NCI-H1436 treated with DMSO at 0.1 percent for 48 hours (cell line): ENCODE measurements at places on chromosomes 16 and 17.

DNA sequence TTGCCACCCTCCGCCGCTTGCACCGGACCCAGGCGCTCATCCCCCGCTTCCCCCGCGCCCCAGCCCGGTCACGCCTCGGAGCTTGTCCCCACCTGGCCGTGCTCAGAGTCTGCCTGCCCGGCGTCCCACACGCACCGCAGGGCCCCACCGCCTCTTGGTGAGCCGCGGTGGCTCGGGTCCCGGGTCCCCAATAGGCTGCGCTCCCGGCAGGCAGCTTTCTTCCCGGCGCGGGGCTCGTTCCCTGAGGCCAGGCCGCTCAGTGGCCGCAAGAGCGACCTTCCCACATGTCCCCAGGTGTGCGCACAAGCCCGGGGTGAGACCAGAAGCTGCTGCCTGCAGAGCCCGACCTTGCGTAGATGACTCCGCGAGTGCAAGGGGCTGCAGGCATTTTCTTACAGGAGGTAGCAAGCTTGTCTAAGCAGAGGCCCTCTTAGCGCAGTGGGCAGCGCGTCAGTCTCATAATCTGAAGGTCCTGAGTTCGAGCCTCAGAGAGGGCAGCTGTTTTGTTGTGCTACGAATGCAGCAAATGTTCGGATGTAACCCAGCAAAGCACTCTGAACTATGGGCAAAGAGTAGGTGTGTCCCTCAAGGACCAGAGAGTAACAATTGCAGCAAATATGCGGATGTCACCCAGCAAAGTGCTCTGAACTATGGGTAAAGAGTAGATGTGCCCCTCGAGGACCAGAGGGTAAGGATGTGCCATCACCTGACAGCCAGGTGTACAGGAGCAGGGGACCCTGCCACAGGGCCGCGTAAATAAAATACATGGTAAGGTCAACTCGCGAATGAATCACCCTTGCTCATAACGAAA is 15.6 kb downstream of the TLE7 start:
- DNase-seq: peak; percentile 63

- no peak for DNase-seq
These were observed 66.0 kb upstream of the HAS3 start for GRCh38 chr16:69039333-69039941.

- no peak for DNase-seq
These were observed 831 bp downstream of the RPL13 start for GRCh38 chr16:89561142-89561883.

GRCh38 chr17:3768769-3769168 is 32.2 kb downstream of the ITGAE start:
- DNase-seq: no peak

GRCh38 chr16:86457501-86458148 is 52.7 kb upstream of the FOXF1 start:
- DNase-seq: no peak

DNA sequence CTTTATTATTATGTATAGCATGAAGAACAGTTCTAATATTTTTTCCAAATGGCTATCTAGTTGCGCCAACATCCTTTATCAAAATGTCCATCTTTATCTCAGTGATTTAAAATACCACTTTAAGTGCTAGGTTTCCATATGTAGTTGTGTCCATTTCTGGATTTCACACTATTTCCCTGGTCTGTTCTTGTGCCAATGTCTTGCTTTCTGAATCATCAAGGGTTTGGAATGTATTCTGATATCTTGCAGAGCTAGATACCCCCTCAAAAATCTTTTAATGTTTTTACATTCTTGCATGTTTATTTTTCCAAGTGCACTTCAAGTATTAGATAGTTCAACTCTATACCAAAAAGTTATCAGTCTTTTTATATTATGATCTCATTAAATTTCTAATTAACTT is 14.3 kb downstream of the MBTD1 start:
- no peak for DNase-seq

DNA sequence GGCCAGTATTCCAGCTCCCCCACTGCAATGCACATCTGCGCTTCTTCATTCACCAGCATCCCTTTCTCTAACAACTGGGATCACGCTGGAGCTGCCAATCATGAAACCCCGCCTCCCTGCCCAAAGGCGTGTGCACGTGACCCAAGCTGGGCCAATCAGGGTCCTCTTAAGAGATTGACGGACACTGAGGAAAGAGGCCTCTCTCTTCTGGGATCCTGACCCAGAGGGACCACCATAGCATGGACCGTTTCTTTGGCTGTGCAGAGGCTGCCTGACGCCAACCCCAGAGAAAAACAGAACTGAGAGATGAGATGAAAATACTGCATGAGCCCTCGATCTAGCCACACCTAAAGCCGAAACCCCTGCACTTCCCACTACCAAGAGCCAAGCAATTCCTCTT is 32.0 kb downstream of the COTL1 start:
- no peak for DNase-seq

DNA sequence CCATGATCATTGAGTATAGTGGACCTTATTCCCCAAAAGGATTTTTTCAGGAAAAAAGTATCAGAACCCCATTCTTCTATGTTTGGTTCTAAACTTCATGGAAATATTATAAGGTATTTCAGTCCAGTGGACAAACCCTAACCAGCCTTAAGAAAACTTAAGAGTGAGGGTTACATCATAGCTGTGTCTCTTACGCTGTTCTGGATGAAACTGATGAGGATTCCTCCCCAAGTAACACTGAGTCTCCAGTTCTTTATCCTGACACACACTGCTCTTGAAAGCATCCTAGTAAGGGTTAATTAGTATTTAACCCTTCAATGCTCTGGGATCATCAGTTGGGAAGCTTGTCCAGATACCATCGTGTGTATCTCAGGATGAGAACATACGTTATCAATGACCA is 5.0 kb downstream of the LYRM1 start:
- DNase-seq: no peak

DNA sequence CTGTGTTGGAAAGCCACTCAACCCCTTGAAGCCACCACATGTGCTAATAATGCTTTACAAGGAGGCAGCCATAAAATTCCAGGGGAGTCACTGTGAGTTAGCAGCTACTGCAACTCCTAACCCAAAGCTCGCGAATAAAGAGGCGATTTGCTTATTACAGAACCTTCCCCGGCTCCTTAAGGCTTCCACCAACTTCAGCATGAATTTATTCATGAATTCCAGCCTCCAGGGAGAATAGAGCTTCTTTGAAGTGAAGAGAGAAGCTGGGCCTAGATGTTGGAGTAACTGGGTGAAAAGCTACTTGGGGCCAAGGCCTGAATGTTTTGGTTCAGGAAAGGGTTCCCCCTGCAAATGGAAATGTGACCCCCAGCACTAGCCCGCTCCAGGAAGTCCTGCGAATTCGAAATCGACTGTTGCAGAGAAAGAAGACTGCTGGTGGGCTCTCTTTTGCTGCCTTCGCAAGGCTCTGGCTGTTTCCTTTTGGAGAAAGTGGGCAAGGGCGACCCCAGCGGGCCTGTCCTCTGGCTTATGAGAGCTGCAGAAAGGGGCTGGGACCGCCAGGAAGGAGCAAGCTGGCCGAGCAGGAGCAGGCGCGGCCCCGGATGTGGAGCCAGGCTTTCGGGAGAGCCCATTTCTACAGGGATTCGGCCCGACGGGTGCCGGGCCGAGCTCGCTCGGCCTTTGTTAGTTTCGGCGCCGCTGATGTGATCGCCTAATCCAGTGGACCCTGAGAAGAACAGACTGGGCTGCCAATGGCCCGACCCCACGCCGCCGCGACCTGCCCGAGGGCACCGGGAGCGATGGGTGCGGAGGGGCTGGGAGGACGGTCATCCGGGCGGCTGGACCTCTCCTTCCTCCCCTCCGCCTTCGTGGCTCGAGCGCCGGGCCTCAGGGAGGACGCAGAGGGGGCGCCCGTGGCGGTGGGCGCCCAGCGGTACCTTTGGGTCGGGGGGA is 7.6 kb downstream of the CBX8 start:
- DNase-seq: no peak

GRCh38 chr17:494601-495265 is 142.1 kb upstream of the RPH3AL start:
- DNase-seq: no peak

DNA sequence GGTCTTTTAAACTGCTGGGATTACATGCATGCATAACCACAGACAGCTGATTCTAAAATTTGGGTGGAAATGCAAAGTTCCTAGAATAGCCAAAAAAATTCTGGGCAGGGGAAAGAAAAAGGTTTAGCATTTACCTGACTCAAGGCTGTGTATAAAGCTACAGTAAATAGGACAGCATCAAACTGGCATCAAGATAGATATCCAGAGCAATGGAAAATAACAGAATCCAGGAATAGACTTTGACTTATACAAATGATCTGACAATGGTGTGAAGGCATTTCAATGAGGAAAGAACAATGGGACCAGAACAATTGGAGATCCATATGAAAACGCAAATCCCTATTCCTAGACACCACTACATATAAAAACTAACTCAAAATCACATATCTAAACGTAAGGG is 12.9 kb downstream of the ANKFY1 start:
- DNase-seq: no peak

DNA sequence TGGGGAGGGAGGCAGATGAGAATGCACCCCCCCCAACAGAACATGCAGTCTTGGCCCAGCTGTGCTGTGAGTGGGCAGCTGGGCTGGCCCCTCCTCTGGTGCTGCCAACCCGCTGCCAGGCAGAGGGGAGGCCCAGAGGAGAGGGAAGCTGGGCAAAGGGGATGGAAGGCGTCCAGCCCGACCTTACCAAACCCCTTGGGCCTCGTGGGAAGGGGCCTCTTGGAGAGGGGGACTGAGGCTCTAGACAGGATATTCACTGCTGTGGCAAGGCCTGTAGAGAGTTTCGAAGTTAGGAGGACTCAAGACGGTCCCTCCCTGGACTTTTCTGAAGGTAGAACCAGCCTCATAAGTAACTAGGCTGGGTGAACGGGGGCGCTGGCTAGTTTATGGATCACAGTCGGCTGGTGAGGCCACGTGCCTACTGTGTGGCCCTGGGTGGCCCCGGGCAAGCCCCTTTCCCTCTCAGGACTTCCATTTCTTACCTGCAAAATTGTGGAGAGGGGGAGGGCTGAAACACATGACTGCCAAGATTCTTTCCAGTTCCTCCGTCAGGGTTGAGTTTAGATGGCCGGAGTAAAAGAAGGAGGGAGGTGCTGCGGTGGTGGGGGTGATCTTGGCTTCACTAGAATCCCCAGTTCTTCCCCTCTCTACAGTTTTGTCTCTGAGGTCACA is 857 bp upstream of the STAT5A start:
- no peak for DNase-seq

DNA sequence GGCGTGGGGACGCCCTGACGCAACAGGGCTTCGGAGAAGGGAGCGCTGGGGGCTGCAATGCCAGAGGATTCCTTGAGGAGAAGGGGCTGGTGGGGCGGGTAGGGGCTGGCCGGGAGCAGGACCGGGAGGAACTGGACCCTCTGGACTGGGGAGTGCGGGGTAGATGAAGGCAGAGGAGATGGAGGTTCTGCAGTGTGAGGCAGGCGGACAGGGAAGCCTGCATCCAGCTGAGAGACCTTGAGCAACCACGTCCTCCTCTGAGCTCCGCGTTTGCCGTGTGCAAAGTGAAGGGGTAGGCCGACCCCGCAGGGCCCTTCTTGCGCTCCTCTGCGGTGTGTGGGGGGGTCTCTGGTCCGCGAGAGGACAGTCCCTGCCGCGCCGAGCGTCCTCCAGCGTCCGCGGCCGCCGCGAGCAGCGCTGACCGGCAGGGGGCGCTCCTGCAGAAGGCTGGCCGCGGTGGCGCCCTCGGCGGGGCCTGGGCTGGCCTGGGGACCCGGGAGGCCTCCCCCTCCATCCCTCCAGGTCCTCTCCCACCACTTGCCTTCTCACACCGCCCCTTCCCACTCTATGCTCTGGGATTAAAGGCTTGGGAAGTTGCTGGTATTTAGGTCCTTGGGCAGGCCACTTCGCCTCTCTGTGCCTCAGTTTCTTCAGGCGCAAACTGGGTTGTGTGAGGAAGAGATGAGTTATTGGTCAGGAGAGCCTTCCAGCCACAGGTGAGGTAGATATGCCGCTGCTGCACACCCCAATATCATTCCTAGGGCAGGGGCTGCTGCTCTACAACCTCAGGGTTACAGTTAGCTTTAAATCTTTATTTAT is 9.6 kb upstream of the WNT9B start:
- no peak for DNase-seq

- no peak for DNase-seq
These were observed 206.7 kb downstream of the PARN start for GRCh38 chr16:14423344-14423743.

- no peak for DNase-seq
These were observed 338.9 kb downstream of the CA10 start for GRCh38 chr17:51819341-51820219.

- no peak for DNase-seq
These were observed 39.8 kb upstream of the KDM6B start for GRCh38 chr17:7794075-7794663.

DNA sequence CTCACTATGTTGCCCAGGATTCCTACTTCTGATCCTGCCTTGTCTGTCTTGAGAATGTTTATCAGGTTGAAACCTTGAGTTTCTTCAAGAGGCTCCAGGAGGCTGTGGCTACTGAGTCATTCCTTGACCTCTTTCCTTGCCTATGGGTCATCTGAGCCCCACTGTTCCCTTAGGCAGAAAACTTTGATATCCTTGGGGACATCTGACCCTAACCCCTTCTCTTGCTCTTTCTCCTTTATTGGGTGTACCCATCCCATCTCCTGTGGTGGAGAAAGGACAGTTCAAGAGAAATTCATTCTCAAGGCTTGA is 12.5 kb downstream of the ARL4D start:
- no peak for DNase-seq

- no peak for DNase-seq
These were observed 6.2 kb upstream of the HEXIM2 start for GRCh38 chr17:45155483-45155882.

GRCh38 chr16:49543631-49543946 is 170.0 kb downstream of the C16orf78 start:
- no peak for DNase-seq

DNA sequence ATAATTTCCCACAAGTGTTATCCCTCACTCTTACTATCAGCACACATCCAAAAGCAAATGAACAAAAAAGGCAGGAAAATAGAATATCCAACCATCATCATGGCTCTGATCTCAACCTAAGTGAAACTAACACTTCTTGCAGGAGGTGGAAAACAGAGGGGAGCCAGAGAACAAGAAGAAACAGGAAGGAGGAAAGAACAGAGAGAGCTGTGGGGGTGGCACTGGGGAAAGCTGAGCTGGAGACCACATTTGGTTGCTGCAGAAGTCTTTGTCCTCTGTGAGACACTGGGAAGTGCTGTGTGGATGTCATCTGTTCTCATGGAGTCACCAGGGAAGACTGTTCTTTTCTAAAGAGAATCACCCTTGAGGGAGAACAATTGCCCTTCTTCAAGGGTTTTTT is 34.7 kb downstream of the GRB7 start:
- DNase-seq: no peak

DNA sequence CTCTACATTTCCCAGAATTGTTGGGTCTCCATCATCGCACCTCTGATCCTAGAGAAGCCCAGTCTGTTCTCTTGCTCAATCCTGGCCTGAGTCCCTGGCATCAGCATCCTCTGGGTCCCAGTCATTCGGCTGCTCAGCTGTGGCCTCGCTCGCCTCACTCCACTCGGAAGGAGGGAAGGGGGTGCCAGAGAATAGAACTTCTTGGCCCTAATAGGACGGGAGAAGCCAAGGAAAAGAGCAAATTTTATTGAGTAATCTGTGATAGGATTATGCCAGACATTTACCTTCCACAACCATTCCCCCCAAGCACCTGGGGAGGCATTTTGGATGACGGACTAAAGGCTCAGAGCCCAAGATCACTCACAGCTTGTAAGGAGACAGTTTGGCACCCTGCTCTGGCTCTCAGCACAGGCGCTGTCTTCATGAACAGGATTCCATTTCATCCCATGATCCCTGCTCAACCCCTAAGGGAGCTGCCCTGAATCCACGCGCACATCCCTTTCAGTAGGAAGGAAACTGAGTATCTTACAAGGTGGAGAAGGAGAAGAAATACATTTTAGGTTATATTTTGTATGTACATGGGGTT is 498 bp upstream of the CLEC10A start:
- DNase-seq: no peak

- no peak for DNase-seq
These were observed 1.6 kb upstream of the TBX21 start for GRCh38 chr17:47731396-47731795.
